Testis (tissue), 5 donors: ENCODE measurements at places on chromosomes 2 and 18. TPM values are rescaled to one million over a fixed set of nuclear protein-coding genes. Genes with fewer than 3 reads are reported as not detected.
A peak's percentile ranks its signal among the peaks of the same experiment; 100 is the strongest.

DNA sequence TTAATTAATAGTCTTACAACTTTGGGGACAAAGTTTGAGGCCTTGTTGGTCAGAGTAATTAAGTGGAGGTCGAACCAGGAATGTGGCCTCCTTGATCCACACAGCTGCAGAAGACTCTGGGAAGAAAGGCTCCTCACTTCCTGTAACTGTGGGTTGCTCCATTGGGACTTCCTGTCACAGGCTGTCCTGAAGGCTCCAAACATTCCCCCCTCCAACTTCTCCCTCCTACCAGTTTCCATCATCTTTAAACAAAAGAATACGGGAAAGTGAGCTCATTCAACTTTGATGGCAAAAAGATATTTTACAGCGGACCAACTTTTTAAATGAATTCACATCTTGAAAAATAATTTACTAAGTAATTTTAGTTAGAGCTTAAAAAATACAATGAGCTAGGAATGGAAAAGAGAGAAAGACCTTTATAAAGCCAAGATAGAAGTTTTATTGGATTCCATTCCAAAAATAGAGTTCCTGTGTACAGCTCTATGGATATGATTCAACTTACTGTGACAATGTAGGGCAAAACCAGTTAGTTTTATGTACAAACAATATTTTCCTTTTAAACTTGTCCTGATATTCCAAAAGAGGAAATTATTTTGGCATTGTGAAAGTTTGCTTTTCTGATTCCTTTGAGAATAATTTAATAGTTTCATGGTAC, 212.0 kb upstream of the NABP1 start:
- H3K36me3 ChIP-seq = no peaks in the 10 kb centered on the region
- H3K27ac ChIP-seq = peak overlapping the region; percentile 22
- DNase-seq = no peak
- no peaks in the 10 kb centered on the region for H3K4me1 ChIP-seq
- H3K4me3 ChIP-seq = no peak overlapping the region
- H3K27me3 ChIP-seq = no peaks in the 10 kb centered on the region

GRCh38 chr18:69703461-69703860, 244.2 kb downstream of the CD226 start:
- H3K27ac ChIP-seq = no peak overlapping the region
- H3K27me3 ChIP-seq = no peaks in the 10 kb centered on the region
- no peaks in the 10 kb centered on the region for H3K4me1 ChIP-seq
- H3K4me3 ChIP-seq = no peak overlapping the region
- DNase-seq = no peak

- H3K4me1 ChIP-seq = no peaks in the 10 kb centered on the region
- H3K36me3 ChIP-seq = no peaks in the 10 kb centered on the region
- no peak overlapping the region for H3K4me3 ChIP-seq
- DNase-seq = no peak
- H3K27ac ChIP-seq = no peak overlapping the region
These were observed 93.3 kb downstream of the ACTR2 start for GRCh38 chr2:65320946-65321345.

GRCh38 chr18:74196220-74197119, 48.1 kb downstream of the TIMM21 start:
- no peak overlapping the region for H3K4me3 ChIP-seq
- no peaks in the 10 kb centered on the region for H3K27me3 ChIP-seq
- DNase-seq = peak; percentile 63
- no peak overlapping the region for H3K27ac ChIP-seq
- H3K36me3 ChIP-seq = no peaks in the 10 kb centered on the region
- H3K4me1 ChIP-seq = no peaks in the 10 kb centered on the region

- no peaks in the 10 kb centered on the region for H3K36me3 ChIP-seq
- no peak overlapping the region for H3K27ac ChIP-seq
- peak; percentile 33 for DNase-seq
- no peak overlapping the region for H3K4me3 ChIP-seq
- H3K27me3 ChIP-seq = no peaks in the 10 kb centered on the region
These were observed 295.4 kb downstream of the CYP26B1 start for GRCh38 chr2:71852141-71852711.

DNA sequence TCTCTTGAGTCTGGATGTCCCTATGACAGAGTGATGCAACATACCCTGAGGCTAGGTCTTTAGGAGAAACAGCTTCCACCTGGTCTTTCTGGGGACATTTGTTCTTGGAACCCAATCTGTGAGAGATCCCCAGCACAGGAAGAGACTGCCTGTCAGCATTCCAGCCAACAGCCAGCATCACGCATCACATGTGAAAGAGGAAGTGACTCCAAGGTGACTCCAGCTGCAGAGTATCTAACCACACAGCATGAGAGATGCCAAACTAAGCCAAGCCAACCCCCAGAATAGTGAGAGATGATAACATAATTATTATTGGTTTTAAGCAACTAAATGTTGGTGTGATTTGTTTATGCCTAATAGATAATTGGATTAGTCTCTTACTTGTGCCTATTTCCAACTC, 35.7 kb downstream of the C18orf63 start:
- no peaks in the 10 kb centered on the region for H3K27me3 ChIP-seq
- H3K27ac ChIP-seq = no peak overlapping the region
- no peak overlapping the region for H3K4me3 ChIP-seq
- no peaks in the 10 kb centered on the region for H3K36me3 ChIP-seq
- no peak for DNase-seq

The ZSWIM2 gene
- 7.9 TPM for total RNA-seq

DNA sequence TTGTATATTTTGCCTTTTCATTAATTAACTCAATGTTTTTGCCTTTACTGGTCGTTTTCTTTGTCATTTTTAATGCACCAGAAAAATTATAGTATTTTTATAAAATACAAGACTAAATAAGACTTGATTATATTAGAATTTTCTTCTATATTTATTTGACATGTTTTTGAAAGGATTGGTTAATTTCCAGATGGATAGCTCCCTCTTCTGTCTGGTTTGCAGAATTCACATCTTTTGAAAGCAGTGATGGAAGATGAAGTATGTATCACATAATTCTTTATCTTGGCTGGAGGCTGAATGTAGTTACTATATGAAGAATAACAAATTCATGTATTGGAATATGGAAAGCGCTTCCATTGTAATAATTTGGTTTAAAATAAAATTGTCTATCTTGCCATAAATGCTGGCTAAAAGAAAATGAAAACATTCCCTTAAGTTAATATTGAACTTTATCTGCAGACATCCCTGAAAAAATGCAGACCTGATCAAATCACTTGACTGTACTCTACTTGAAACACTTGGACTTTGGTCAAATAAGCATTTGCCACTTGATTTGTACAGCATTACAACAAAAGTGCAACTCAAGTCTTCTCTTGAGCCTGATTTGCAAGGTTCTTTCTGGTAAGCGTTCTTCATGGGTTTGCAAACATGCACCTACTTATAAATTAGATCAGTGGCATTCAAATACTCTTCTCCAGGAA, 86.3 kb upstream of the EFEMP1 start:
- no peak overlapping the region for H3K27ac ChIP-seq
- no peaks in the 10 kb centered on the region for H3K4me1 ChIP-seq
- H3K27me3 ChIP-seq = no peaks in the 10 kb centered on the region

DNA sequence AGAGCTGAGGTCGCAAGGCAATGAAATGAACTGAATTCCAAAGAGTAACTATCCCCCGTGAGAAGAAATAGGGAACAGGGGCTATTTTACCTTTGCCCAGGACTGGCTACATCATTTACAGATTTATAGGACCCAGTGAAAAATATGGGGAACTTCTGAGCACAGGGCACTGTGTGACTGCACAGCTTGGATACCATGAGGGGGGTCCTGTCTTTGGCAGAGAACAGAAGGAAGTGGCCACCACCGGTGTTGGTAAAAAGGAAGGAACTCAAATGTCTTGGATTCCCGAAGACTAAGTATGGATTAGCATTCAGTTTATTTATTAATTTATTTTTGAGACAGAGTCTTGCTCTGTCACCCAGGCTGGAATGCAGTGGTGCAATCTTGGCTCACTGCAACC, 119.6 kb downstream of the B3GNT2 start:
- H3K27me3 ChIP-seq = no peaks in the 10 kb centered on the region
- peaks cover 7% of the 10 kb centered on the region for H3K4me1 ChIP-seq
- no peak overlapping the region for H3K4me3 ChIP-seq
- no peaks in the 10 kb centered on the region for H3K36me3 ChIP-seq

The NCK2 gene
- 168 TPM for total RNA-seq

The SERPINB7 gene
- 0.25 TPM for total RNA-seq

The FBLN7 gene
- total RNA-seq = 0.79 TPM

The RAB6C gene
- total RNA-seq = 2.6 TPM

DNA sequence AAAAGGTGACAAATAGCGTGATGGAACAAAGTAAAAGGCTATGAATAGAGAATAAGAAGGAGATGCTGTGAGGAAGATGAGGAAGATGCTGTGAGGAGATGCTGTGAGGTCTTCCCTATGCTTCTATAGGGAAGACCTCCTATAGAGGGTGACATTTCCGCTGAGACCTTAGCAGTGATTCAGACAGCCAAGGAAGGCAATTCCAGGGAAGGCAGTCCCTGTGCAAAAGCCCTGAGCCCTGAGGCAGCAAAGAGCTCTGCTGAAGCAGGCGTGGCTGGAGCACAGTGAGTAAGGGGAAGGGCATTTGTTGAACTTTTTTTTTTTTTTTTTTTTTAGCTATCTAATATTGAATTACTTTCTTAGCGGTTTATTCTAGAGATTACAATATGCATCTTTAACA, 142.7 kb upstream of the FOSL2 start:
- no peak overlapping the region for H3K4me3 ChIP-seq
- DNase-seq = no peak
- H3K4me1 ChIP-seq = no peaks in the 10 kb centered on the region
- H3K27ac ChIP-seq = no peak overlapping the region
- H3K36me3 ChIP-seq = no peaks in the 10 kb centered on the region

DNA sequence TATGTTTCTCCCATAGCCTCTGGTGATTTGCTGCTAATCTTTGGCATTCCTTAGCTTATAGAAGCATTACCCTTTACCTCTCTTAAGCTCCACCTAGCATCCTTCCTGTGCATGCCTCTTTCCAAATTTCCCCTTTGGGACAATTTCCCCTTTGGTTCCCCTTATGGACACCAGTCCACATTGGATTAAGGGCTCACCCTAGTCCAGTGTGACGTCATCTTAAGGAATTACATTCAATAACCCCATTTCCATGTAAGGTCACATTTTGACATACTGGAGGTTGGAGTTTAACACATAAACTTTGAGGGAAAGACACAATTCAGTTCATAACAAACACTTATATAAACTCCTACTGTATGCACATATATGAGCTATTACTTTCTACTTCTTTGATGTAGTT, 916.6 kb downstream of the SLC4A3 start:
- no peak overlapping the region for H3K4me3 ChIP-seq
- no peaks in the 10 kb centered on the region for H3K4me1 ChIP-seq
- no peak for DNase-seq
- no peak overlapping the region for H3K27ac ChIP-seq

GRCh38 chr2:120749506-120750431, 14.1 kb downstream of the GLI2 start:
- no peaks in the 10 kb centered on the region for H3K36me3 ChIP-seq
- peak; percentile 13 for DNase-seq
- peaks cover 6% of the 10 kb centered on the region for H3K4me1 ChIP-seq
- no peaks in the 10 kb centered on the region for H3K27me3 ChIP-seq

The PLB1 gene
- total RNA-seq = 7.6 TPM

DNA sequence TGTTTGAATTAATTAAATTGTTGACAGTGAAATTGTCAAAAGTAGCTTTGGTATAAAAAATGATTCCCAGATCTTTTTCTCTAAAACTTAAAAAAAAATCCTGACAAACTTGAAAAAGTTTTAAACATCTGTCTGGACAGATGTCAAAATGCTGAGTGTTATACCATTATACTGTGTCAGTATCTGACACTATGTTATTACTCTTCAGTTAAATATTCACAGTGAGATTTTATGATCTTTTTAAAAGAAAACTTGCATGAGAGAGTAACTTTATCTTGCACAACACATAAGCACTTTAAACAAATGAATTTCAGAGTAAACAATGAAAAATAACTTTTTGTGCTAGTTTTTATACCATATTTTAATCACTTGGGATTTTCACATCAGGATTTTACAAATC, 167.4 kb downstream of the MEIS1 start:
- no peak for DNase-seq
- H3K27ac ChIP-seq = no peak overlapping the region
- no peaks in the 10 kb centered on the region for H3K36me3 ChIP-seq
- no peaks in the 10 kb centered on the region for H3K27me3 ChIP-seq
- no peaks in the 10 kb centered on the region for H3K4me1 ChIP-seq
- no peak overlapping the region for H3K4me3 ChIP-seq

- H3K4me3 ChIP-seq = no peak overlapping the region
- no peaks in the 10 kb centered on the region for H3K36me3 ChIP-seq
- no peak for DNase-seq
- H3K4me1 ChIP-seq = no peaks in the 10 kb centered on the region
- H3K27me3 ChIP-seq = no peaks in the 10 kb centered on the region
These were observed 13.3 kb downstream of the ACKR3 start for GRCh38 chr2:236582968-236583367.

DNA sequence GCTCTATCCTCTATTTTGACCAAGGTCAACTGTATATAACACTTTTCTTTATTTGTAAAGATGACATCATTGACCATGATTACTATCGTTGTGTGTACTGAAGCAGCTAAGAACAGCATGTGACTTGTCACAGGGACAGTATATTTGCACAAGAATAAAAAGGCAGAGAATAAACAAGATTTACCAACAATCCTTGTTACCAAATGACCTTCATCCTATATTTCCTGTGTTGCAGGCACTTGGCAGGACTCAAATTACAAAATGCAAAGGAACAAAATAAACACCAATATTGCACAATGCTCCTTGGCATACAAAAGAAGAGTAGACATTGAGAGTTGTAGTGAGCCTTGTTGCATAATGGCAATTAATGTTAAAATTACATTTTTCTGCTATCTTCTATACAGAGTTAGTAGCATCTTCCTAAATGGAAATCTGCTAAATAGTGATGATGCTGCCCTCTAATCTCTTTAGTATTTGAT, 61.8 kb downstream of the RFTN2 start:
- no peaks in the 10 kb centered on the region for H3K27me3 ChIP-seq
- no peak for DNase-seq
- H3K4me3 ChIP-seq = no peak overlapping the region

- no peaks in the 10 kb centered on the region for H3K36me3 ChIP-seq
- peak overlapping the region; percentile 39 for H3K27ac ChIP-seq
- peak; percentile 58 for DNase-seq
- H3K4me1 ChIP-seq = peaks cover 34% of the 10 kb centered on the region
- H3K4me3 ChIP-seq = peak overlapping the region; percentile 65
These were observed 3.0 kb upstream of the OSR1 start for GRCh38 chr2:19361325-19361990.

DNA sequence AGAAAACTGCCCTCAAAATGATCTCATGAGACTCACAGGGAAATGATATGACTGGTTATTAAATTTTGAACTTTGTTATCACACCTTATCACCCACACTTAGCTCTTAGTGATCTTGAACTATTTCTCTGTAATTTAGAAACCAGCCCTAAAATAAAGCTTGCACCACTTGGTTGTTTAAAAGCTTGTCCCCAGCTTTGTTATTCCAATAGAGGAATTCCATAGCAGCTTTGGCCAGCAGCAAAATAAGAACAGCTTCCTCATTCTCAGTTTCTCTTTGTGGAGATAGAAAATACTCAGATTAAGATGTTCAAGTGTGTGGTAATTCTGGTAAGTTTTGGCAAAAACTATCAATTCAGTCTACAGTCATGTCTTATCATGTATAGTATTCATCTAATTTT, 54.4 kb upstream of the CCDC68 start:
- H3K4me1 ChIP-seq = no peaks in the 10 kb centered on the region
- DNase-seq = no peak
- H3K36me3 ChIP-seq = no peaks in the 10 kb centered on the region
- H3K4me3 ChIP-seq = no peak overlapping the region
- no peaks in the 10 kb centered on the region for H3K27me3 ChIP-seq

The AQP12A gene
- not detected for total RNA-seq

GRCh38 chr2:70648961-70649360, 95.3 kb upstream of the TGFA start:
- no peaks in the 10 kb centered on the region for H3K27me3 ChIP-seq
- H3K27ac ChIP-seq = no peak overlapping the region
- H3K4me3 ChIP-seq = no peak overlapping the region
- no peaks in the 10 kb centered on the region for H3K36me3 ChIP-seq

The APCDD1 gene
- 12.5 TPM for total RNA-seq
